ENCODE measurements at places on chromosomes 6 and 20.

DNA sequence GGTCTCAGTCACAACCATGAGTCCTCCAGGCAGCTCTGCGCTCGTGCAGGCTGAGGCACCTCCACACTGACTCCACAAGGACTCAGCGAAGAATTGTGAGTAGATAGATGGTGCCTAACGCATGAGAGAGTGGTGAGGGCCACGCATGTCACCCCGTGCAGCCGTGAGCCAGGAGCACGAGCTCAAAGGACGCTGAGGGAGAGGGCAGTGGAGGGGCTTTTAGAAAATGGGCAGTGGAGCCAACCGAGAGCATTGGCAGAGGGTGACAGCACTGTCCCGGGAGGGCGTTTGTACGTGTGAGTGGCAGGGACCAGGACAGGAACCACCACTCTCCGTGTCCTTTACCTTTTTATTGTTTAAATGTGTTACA, 105.6 kb downstream of the PSMB1 start:
- no peak for DNase-seq

DNA sequence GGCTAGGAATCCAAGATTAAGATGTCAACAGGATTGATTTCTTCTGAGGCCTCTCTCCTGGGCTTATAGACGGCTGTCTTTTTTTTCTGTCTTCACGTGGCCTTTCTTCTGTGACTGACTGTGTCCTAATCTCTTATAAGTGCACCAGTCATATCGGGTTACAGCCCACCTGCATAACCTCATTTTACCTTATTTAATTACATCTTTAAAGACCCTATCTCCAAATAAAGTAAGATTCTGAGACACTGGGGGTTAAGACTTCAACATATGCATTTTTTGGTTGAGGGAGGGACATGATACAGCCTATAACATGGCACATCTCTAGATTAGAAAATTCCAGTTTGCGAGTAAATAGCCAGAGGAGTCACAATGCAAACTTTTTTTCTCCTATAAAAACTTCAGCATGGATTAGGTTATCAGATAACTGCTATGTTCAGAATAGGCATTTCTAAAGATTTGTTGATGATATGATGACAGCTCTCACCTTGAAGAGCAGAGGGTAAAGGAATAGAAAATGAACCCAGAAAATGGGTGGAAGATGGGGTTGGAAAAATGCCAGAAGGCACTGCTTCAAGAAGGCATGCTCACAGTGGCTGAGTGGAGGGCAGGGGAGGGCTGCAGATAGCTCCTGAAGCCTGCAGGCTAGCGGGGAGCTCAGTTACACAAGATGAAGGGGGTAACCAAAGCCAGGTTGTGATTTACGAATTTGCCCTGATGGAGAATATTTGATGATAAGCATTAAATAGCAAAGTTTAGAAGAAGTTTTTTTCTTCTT, 8.7 kb upstream of the PDE7B start:
- DNase-seq: no peak

DNA sequence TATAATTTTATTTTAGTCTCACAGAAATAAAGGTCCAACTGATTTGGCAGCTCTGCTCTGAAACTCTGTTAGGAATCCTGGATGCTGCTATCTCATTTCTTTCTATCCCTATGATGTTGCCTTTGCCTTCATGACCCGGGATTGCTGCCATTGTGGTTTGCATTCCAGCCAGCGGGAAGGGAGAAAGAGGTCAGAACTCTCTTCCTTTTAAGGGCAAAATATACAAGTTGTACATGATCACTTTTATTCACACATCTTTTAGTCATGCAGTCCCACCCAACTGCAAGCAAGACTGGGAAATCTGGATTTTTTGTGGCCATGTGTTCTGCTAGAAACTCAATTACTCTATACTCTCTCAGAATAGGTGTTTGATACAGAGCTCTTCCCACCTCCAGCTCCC, 263.1 kb upstream of the ZFP64 start:
- DNase-seq: no peak

GRCh38 chr20:14685183-14685582, 347.8 kb upstream of the FLRT3 start:
- no peak for DNase-seq

DNA sequence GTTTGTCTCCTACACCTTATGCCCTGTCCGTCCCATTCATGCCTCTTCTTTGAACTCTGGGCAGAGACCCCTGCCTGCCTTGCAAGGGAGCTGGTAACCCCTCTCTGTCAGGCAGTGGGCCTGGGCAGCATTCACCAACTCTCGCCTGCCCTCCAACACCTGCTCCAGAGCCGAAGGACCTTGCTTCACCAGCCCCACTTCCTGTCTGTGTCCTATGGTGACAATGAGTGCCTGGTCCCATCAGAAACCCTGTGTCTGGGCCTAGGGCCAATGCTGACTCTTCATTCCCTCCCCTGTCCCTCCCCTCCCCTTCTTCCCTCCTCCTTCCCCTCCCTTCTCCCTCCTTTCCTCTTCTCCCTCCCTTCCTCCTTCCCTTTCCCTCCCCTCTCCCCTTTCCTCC, 22.8 kb upstream of the PCMTD2 start:
- no peak for DNase-seq

- no peak for DNase-seq
Observed at GRCh38 chr6:24861934-24862333, 63.2 kb upstream of the ARMH2 start.

DNA sequence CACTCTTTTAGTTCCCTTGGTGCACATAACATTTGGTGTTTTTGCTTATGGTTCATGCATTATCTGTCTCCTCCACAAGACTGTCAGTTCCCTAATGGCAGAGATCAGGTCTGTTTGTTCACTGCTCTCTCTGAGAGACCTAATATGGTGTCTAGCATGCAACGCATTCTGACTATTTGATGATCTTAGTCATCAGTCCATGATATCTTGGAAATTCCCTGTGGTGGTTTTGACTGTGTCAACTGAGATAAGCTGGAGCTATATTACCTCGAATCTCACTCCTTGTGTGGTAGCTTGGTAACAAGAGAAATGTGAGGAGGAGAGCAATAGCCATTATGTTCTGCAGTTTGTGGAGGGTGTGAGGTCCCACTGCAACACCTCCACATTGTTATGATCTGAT, 229.8 kb downstream of the FRK start:
- DNase-seq: no peak

DNA sequence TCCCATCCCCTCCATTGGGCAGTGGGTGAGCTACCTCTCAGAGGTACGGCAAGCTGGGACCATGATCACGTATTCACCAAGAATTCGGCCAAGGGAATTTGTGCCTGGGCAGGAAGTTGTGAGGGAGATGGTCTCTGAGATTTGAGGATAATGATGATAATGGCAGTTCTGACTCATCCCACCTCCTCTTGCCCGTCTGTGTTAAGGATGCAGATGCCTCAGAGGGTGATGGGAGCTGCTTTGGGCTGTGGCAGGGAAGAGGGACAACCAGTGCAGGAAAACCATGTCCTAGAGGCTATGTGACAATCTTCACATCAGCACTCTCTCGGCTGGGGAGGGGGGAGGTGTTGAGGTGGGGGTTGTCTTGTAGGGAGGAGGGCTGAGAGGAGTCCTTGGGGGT, 4.3 kb downstream of the TGM6 start:
- no peak for DNase-seq

GRCh38 chr20:48175261-48175660, 390.0 kb upstream of the SULF2 start:
- DNase-seq: no peak

DNA sequence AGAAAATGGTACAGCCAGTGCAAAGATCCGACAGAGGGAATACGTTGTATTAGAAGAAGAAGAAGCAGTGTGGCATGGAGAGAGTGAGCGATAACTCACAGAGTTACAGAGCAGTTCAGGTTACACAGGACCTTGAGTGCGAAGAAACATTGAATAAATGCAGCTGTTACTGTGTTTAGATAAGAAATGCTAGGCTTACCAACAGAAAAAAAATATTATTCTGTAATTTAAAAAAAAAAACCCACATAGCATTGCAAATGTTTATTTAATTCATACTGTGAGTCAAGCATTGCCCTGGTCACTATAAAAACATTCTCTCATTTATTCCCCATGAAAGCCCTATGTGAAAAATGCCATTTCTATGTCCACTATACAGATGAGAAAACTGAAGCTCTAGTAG, 373.4 kb upstream of the EPHA7 start:
- no peak for DNase-seq

DNA sequence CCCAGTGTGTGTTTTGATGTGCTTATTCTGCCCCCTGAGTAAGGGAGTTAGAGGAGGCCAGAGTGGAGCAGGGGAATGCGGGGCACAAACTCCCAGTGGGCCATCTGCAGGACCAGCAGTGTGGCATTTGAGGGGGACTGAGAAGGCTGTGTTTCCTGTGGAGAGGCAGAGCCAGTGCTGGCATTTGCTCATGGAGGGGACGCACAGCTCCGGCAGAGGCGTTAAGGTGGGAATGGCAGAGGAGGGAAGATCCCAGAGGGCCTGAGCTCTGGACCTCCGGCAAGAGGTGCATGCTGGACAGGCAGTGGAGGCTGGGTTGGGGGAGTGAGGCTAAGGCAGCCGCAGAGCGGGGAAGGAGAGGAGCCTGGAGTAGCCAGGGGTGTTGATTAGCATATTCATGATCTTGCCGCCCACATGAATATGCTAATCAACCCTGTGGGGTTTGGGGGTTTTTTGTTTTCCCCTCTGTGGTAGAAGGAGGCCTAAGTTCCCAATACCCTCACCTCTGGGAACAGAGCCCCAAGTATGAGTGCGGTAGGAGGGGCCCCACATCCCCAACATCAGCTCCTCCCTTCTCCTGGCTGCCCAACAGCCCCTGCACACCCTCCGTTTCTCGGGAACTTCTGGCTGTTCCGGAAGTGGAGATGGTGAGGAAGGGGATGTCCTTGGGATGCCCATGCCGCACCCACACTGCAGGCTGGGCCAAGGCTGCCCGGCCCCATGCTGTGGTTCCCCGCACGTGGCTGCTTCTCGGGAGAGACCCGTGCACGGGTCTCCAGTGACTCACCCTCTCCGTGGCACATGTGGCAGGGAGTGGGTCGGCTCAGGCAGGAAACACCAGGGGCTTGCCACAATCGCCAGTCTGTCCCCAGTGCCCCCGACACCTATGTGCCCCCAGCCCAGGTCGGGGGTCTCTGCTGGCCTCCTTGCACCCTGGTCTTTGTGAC, 33.8 kb downstream of the DLGAP4 start:
- no peak for DNase-seq

DNA sequence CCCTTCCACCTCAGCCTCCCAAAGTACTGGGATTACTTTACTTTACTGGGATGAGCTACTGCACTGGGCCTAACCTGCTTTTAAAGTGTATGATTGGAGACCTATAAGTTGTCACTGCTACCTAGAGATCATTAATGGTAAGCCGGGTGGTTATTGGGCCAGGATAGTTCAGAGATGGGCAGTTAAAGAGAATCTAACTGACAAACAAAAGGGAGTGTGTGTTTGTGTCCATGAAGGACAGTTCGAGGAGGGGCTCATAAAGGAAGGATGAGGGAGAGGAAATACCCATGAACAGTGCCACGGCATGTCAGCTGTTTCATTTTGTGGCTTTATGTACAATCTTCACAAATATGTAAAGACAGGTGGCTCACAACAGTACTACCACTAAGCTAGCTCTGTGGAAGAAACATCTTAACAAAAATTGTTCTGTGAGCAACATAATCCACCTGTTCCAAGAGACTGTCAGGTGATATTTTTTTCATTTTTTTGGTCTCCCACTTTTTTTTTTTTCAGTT, 69.7 kb upstream of the FAM8A1 start:
- DNase-seq: no peak

DNA sequence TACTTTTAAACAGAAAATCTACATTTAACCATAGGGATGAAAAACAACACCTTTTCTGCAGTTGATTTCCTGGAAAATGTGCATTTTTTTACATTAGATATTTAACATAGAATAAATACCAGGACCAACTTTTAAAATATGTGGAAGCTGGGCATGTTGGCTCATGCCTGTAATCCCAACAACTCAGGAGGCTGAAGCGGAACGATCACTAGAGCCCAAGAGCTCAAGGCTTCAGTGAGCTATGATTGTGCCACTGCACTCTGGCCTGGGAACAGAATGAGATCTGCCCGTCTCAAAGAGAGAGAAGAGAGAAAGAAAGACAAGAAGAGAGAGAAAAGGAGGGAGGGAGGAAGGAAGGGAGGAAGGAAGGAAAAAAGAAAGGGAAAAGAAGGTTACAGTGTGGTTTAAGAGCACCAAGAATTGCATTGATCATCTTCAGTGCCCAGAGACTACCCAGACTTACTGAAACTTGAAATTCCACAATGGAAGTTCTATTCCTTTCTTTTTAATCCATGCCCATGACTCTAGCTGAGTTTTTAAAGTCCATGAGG, 189.4 kb upstream of the ARID1B start:
- no peak for DNase-seq

DNA sequence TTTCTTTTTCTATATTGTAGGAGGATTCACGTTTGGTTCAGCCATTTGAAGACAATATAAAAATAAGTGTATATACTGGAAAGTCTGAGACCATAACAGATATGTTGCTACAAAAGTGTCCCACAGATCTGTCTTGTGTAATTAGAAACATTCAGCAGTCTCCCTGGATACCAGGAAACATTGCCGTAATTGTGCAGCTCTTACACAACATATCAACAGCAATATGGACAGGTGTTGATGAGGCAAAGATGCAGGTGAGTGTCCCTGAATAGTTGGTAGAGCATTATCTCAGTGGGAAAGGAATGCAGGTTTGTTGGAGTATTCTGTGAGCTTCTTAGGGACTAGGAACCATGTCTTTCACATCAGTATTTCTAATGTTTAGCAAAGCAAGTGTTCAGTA, 18.3 kb upstream of the ADGRF4 start:
- DNase-seq: no peak

- DNase-seq: no peak
Observed at GRCh38 chr6:3594201-3594600, 137.4 kb upstream of the SLC22A23 start.

GRCh38 chr6:127462376-127462775, 3.2 kb upstream of the KIAA0408 start:
- no peak for DNase-seq

- no peak for DNase-seq
Observed at GRCh38 chr6:72564231-72564630, 57.6 kb upstream of the KCNQ5 start.

DNA sequence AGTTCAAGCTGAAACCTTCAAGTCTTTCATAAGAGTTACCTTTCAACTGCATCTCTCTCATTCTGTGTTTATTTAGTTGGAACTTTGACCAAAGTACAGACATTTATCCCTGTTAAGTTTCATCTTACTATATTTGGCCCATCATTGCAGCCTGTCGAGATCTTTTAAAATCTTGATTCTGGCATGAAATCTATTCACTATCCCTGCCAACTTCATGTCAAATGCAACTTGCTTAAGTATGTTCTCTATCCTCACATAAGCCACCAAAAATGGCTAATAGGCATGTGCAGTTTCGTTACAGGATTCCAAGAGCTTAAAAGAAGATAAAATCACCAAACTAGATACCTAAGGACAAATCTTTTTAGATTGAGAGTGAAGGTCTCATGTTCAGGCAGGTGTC, 117.5 kb upstream of the KCNQ5 start:
- DNase-seq: no peak

- no peak for DNase-seq
Observed at GRCh38 chr20:18986146-18986830, 172.7 kb downstream of the SCP2D1 start.

DNA sequence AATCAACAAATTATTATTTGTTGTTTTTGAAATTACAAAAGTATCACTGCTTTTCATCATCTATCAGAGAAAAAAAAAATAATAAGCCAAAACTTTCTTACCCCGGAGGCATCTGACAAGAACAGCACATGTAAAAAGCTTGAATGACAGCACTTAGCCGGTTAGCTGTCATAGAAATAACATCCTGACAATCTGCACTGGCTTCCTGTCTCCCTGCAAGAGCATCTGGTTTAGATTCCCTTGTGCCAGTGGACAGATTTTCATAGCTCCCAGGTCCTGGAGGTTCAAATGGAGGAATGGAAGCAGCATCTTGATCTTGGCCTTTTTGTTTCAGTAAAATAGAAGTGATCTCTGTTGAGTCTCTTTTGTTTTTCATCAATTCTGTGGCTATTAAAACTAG, 74.8 kb downstream of the HACE1 start:
- no peak for DNase-seq

Data from stimulated activated CD4-positive, alpha-beta T cell treated with anti-CD3 and anti-CD28 coated beads, Interleukin-12 subunit alpha, Interleukin-12 subunit beta, amount 100 ng/mL, for 48 hours (primary cell).